ENCODE measurements at places on chromosomes 7 and 10. TPM values are rescaled to one million over a fixed set of nuclear protein-coding genes. Genes with fewer than 3 reads are reported as not detected.
A peak's percentile ranks its signal among the peaks of the same experiment; 100 is the strongest.

- DNase-seq = no peak
Measured at GRCh38 chr7:145169908-145170307, 334.1 kb upstream of the TPK1 start.

SLC25A28 gene
- total RNA-seq = 20.7 TPM

GRCh38 chr10:51077507-51077906, 3.2 kb downstream of the PRKG1 start:
- DNase-seq = no peak

- no peak for DNase-seq
Measured at GRCh38 chr10:29443745-29444523, 155.1 kb downstream of the LYZL1 start.

ELAPOR2 gene
- 4.3 TPM for total RNA-seq

DNA sequence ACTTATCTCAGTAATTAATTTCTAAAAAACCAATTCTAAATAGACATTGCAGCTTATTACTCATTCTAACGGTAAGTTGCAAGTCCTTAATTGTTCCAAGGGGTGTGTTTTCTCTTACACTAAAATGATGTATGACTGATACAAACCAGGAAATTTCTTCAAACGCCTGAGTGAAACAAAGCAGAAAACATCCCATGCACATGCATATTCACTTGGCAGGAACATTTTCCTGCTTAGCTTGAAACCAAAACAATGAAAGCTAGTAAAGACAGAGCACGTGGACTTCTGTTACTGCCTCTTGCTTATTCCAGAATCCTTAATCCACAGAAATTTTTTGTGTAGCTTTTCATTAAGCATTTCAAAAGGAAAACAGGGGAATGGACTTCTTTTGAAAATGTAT, 187.7 kb downstream of the MTERF1 start:
- no peak for DNase-seq

DNA sequence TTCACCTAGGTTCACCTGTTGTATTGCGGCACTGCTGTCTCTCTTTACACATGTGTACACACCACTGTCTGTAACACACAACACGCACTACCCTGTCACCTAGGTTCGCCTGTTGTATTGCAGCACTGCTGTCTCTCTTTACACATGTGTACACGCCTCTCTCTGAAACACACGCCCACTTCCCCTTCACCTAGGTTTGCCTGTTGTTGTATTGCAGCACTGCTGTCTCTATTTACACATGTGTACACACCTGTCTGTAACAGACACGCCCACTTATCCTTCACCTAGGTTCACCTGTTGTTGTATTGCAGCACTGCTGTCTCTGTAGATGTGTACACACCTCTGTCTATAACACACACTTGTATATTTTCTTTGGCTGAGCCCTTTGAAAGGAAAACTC, 51.5 kb downstream of the WDR37 start:
- DNase-seq = no peak

ECHDC3 gene
- total RNA-seq = 605 TPM

OR9A2 gene
- total RNA-seq = not detected

DNA sequence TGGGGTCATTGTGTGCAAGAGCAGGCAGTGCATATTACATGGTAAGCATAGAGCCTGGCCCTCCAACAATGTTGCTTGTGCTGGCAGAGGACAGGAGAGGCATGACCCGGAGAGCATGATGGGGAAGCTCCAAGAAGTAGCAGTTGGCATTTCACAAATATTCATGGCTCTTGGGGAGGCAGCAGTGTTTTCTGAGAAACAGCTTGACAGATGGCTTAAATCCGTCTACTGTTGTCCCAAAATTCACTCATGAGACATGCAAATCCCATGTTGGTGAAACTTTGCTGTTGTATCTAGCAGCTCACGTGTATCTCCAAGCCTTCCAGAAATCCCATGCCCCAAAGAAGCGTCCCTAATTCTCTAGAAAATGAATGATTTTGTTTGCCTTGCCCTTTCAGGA, 487.0 kb downstream of the SORCS3 start:
- no peak for DNase-seq

RNF32 gene
- not detected for total RNA-seq

DNA sequence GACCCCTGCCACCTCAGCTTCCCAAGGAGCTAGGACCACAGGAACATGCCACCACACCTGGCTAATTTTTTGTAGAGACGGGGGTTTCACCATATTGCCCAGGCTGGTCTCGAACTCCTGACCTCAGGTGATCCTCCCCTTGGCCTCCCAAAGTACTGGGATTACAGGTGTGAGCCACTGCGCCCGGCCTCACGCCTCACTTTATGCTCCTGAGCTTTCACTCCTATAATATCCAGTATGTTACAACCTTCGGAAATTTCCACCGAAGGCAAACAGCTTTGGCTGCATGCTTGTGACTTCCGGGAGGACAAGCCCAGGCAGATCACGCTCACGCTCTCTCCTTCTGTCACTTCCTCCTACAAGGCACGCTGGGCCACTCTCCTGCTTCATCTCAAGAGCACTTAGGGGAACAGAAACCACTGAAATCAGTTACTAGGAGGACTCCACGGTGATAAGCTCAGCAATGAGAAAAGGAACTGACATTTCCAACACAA, 4.4 kb upstream of the MAD1L1 start:
- DNase-seq = peak; percentile 46

GRCh38 chr7:30510124-30511075, 5.8 kb upstream of the GGCT start:
- DNase-seq = no peak

CABCOCO1 gene
- total RNA-seq = not detected

AOAH gene
- total RNA-seq = 1.7 TPM

GRCh38 chr10:110462166-110463095, 35.3 kb upstream of the DUSP5 start:
- DNase-seq = no peak

ATG9B gene
- not detected for total RNA-seq

ANLN gene
- 1.8 TPM for total RNA-seq
